Dorsolateral prefrontal cortex (tissue), 122 donors: ENCODE measurements at places on chromosomes 16 and 17.

GRCh38 chr16:17269439-17269838 lies 201.3 kb downstream of the XYLT1 start:
- no peak for DNase-seq

DNA sequence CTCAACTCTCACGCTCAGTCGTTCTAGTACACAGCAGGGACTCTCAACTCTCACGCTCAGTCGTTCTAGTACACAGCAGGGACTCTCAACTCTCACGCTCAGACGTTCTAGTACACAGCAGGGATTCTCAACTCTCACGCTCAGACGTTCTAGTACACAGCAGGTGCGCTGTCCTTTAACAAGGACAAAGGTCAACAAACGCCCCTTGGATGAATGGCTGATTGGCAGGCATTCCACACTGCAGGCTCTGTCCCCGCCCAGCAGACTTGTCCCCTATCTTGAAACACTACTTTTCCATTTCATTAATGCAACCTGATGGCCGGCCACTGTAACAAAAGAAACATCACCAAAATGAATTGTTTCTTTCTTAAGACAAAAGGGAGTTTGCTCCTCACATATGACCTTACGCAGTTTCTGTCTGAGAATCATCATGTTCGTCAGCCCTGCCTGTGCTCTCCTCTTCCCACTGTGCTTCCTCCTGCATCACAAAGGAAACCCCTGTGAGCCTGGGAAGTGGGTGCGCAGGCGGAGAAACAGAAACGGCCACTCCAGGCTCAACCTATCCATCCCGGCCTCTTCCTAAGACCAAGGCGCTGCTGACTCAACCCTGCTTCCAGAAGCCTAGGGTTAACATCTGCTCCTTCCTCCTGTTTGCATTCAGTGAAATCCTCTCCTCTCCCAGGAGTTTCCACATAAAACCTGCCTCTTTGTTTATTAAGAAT lies 59.8 kb downstream of the ANKRD11 start:
- DNase-seq, result no peak

DNA sequence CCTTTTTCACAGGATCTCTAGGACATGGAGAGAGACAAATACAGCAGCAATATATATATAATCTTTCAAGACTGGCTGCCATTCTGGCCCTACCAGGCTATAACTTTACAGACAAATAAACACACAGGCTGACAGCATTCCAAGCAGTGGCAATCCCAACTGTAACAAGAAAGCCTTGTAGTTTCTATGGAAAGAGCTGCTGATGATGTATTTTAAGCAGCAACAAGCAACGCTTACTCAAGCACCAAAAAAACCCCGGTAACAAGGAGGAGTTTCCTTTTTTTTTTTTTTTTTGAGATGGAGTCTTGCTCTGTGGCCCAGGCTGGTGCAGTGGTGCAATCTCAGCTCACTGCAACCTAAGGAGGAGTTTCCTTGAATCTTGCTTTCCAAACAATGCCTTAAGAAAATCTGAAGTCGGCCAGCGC lies 23.2 kb downstream of the LSM12 start:
- no peak for DNase-seq

GRCh38 chr17:40755231-40755630 lies at the start of gene KRT25:
Gene KRT25 (minus strand): TSS chr17:40755331. CDS start chr17:40755271, 60 bp downstream.
- no peak for DNase-seq

DNA sequence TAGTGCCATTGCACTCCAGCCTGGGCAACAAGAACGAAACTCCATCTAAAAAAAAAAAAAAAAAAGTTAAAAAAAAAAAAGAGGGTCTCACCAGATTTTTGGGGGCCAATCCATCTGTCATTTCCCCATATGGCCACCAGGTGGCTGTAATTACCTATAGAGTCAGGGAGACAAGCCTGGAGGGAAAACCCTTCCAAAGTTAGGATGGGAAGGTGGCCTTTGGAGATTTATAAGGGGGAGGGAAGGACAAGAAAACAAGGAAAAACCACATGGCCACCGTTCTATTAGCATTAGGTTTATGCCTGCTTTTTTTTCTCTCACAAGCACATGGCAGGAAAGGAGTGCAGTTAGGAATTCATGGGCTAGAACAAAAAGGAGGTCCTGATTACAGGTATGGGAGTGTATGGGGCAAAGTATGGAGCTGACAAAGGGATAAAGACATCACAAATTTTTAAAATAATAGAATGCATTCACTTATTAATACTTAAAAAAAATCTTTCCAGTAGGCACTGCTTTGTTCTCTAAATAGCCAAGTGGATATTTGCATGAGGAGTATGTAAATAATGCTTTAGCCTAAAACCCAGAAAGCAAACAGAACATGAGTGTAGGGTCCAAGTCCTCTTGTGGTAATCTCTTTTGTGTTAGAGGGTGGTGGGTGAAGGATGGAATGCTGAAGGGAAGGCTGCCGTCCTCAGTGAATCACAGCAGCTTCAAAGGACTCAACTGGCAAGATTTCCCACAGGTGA lies 5.1 kb downstream of the CYB5D1 start:
- no peak for DNase-seq
